SK-N-SH (cell line): ENCODE measurements at places on chromosomes 1 and 21. TPM values are rescaled to one million over a fixed set of nuclear protein-coding genes. Genes with fewer than 3 reads are reported as not detected.

FNDC10 gene
- 4.8 and 6.7 TPM in 2 replicates for polyA plus RNA-seq

- no peaks in the 10 kb centered on the region for H3K36me3 ChIP-seq
- DNase-seq = no peak
- no peak overlapping the region for H3K4me3 ChIP-seq
- no peaks in the 10 kb centered on the region for H3K4me1 ChIP-seq
- no peaks in the 10 kb centered on the region for H3K27me3 ChIP-seq
- H3K27ac ChIP-seq = no peak overlapping the region
These were observed 123.7 kb downstream of the TOMM20 start for GRCh38 chr1:235004840-235005391.

NTNG1 gene
- polyA plus RNA-seq = 0.03 and 0.13 TPM in 2 replicates

PLA2G2C gene
- not detected in 2 replicates for polyA plus RNA-seq

DNA sequence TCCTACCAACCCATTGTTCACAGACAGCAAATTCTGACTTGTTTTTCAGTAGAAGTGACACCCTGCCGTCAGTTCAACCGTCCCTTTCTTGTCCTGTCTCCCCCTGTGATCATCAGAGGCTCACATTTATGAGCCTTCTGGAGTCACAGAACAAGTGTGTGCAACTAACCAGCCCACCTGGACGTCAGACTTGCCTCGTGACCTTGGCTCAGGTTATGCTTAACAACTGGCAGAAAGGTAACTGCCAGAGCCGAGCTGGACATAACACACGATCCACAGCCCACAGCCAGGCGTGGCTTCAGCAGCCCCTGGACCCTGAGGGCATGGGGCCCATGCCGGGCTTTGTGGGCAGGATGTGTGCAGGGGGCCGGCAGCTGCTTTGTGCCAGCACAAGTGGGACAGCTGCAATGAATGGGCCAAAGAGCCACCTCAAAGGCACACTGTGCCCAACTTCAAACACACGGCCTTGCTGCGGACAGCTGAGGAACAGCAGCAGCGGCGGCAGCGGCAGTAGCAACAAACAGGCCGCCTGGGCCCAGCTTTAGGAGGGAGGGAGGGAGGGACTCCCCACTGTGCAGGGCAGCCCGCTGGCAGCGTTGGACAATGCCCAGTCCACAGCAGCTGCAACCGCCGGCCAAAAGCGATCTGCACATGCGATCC is 103.9 kb downstream of the ZBTB18 start:
- no peaks in the 10 kb centered on the region for H3K4me1 ChIP-seq
- no peak overlapping the region for H3K27ac ChIP-seq
- DNase-seq = peak; percentile 35
- H3K27me3 ChIP-seq = no peaks in the 10 kb centered on the region
- no peak overlapping the region for H3K4me3 ChIP-seq

GRCh38 chr1:35600593-35600992 is 27.5 kb downstream of the TFAP2E start:
- DNase-seq = no peak
- H3K36me3 ChIP-seq = peaks cover 45% of the 10 kb centered on the region
- H3K4me1 ChIP-seq = peaks cover 10% of the 10 kb centered on the region

TSSK3 gene
- 0.28 and 0.86 TPM in 2 replicates for polyA plus RNA-seq

ERG gene
- 0.05 TPM in 1 of 2 replicates, not detected in the other for polyA plus RNA-seq

DNA sequence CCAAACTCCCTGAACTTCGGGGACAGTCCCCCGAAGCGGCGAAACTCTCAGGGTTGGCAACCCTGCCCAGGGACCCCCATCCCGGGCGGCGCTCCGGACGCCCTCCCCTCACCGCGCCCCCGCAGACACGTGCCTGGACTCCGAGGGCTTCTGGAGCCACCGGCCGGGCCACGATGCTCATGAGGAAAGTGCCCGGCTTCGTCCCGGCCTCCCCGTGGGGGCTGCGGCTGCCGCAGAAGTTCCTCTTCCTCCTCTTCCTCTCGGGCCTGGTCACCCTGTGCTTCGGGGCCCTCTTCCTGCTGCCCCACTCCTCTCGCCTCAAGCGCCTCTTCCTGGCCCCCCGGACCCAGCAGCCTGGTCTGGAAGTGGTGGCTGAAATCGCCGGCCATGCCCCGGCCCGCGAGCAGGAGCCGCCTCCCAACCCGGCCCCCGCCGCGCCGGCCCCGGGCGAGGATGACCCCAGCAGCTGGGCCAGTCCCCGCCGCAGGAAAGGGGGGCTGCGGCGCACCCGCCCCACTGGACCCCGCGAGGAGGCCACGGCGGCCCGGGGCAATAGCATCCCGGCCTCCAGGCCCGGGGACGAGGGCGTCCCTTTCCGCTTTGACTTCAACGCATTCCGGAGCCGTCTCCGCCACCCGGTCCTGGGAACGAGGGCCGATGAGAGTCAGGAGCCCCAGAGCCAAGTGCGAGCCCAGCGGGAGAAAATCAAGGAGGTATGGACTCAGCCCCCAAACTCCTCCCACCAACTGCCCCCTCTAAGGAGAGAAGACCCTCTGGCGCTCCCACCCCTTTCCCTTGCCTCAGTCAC is 1.2 kb downstream of the MAN1C1 start:
- peaks cover 29% of the 10 kb centered on the region for H3K4me1 ChIP-seq
- no peaks in the 10 kb centered on the region for H3K36me3 ChIP-seq
- DNase-seq = peak; percentile 33
- peak overlapping the region; percentile 61 for H3K4me3 ChIP-seq

DNA sequence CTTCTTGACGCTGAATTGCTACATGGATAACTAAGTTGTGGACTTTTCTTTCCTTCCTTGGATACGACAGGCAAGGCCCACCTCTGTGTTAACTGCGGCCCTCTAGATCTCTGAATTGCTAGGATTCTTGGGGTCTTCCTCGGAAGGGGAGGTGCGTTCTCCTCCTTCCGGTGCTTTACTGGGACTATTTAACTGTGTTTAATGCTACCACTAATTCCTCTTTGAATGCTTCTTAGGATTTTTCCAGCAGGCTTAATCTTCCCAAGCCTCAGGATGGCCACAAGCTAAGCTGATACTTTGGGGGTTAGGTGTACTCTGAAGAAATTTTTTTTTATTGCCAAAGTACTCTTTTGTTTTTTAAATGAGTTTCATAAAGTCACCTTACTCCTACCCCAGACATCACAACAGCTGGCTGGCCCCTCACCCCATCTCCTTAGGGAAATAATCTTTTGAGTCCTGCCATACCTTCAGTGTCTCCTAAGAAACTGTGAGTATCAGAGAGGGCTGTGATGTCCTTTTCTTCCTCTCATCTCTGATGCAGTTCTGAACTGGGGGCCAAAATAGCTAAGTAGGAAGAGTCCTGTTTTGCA is 21.4 kb downstream of the KIRREL1 start:
- H3K4me1 ChIP-seq = peaks cover 51% of the 10 kb centered on the region
- no peaks in the 10 kb centered on the region for H3K27me3 ChIP-seq
- H3K36me3 ChIP-seq = peaks cover 4% of the 10 kb centered on the region
- H3K4me3 ChIP-seq = no peak overlapping the region
- DNase-seq = no peak

DNA sequence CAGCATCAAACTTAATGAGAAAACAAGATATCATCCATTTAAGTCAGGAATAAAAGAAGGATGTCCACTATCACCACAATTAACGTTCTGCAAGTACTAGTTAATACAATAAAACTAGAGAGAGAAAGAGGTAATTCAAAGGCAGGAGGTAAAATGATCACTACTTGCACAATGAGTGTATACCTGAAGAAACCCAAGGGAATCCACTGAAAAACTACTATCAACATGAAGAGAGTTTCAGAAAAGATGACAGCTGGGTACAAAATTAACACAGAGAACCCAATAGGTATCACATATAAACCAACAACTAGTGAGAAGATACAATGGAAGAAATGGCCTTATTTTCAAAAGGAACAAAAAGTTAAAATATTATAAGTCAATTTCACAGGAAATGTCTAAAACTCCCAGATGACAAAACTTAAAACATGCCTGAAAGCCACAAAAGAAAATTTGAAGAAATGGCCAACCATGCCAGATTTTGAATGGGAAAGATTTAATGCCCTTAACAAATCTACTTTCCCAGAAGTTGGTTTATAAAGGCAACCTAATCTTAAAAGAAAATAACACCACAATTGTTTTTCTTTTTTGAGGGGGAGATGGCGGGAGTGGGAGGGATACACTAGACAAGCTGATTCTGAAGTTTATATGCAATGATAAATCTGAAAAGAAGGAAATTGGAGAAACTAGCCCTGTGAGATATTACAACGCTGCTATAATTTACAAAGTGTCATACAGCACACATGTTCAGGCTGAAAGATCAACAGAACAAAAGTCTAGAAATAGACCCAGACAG is 17.8 kb downstream of the VPS26C start:
- DNase-seq = no peak
- H3K27ac ChIP-seq = no peak overlapping the region
- no peaks in the 10 kb centered on the region for H3K27me3 ChIP-seq

SPRR5 gene
- polyA plus RNA-seq = not detected in 2 replicates

GRCh38 chr1:198295971-198296370 is 139.2 kb downstream of the NEK7 start:
- H3K36me3 ChIP-seq = peaks cover 97% of the 10 kb centered on the region
- H3K27me3 ChIP-seq = no peaks in the 10 kb centered on the region
- H3K4me3 ChIP-seq = no peak overlapping the region

COL16A1 gene
- polyA plus RNA-seq = 9.0 and 10.4 TPM in 2 replicates

OR2L8 gene
- polyA plus RNA-seq = not detected in 2 replicates

PLPPR4 gene
- polyA plus RNA-seq = 0.61 and 2.1 TPM in 2 replicates

FCRL6 gene
- not detected in 2 replicates for polyA plus RNA-seq

DNA sequence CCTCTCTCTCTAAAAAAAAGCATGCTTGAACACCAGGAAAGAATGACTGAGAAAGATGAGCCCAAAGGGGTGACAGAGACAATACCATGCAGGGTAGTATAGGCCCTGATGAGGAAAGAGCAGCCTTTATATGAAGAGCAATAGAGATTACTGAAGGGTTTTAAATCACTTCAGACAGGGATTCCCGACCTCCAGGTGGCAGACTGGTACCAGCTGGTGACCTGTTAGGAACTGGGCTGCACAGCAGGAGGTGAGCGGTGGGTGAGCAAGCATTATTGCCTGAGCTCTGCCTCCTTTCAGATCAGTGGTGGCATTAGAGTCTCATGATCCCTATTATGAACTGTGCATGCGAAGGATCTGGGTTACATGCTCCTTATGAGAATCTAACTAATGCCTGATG is 30.8 kb upstream of the GTF2B start:
- no peaks in the 10 kb centered on the region for H3K4me1 ChIP-seq
- H3K36me3 ChIP-seq = peaks cover 16% of the 10 kb centered on the region
- DNase-seq = no peak
- H3K27ac ChIP-seq = no peak overlapping the region
- H3K4me3 ChIP-seq = no peak overlapping the region
